Stimulated activated CD4-positive, alpha-beta T cell treated with anti-CD3 and anti-CD28 coated beads, Interleukin-4, amount 100 ng/mL, for 4 hours (primary cell): ENCODE measurements at places on chromosomes 12 and 14.
A peak's percentile ranks its signal among the peaks of the same experiment; 100 is the strongest.

DNA sequence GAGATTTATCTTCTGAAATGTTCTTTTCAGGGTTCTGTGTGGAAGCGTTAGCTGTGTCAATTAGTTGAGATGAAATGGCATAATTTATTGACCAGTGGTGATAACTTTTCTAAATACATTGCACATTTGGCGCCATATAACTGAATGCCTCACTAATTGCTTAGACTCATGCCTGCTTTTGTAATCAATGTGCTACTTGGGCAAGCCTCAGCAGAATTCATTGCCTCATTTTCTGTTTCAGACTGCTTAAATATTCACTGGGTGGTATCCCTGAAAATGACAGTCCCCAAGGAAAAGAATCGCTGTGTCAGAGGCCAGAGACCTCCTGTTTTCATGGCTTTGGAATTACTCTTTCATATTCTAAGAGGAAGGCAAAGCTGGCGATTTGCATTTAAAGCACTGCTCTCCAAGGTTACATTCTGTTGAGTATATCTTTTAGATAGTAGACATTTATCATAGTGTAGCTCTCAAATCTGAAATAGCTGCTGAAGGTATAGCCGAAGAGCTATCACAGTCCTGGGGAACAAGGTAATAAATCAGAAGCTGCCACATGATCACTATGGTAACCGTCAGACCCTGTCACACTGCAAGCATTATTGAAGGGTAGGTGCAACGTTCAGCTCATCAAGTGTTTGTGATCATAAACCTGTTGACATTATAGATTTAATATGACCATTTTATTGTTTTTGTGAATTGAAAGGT lies 297.3 kb upstream of the E2F7 start:
- DNase-seq: no peak

DNA sequence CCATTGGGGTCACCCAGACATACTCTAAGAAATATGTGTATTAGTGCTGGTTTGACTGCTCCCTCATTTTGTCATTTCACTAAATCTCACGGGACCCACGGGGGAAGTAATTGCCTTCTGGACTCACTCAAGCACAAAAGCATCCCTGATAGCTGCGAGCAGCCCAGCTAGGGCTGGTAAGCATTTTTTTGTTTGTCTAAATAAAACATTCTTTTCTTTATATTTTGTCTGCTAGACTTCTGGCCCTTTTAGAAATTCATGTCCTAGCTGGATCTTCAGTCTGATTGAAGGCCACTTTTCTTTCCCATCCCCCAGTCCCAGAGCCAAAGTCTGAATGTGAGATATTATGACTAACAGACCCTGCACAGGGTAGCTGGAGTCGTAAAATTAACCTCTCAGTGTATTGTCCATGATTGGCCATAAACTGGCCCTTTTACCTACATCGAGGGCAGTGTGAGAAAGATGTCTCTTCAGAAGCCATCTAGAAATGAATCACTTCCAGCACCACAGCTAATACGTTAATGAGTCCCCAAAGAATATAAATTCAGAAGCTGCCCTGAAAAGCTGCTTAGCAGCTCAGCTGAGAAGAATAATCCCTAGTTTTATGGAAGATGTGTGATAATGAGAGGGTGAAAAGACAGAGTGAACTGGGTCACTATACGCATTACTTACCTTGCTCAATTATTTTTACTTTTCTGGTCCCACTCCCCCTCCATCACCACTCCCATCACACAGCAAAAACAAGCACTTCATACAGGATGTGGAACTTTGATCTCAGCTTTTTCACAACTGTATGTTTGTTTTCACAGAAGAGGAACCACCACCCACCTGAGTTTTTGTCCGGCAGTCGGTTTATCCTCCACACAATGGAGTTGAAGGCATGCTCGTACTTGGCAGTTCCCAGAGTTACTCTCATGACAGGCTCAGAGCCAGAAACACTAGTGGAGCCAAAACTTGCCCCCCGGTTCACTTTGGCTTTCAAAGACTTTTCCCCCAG lies 55.6 kb upstream of the GTF2A1 start:
- no peak for DNase-seq

GRCh38 chr14:70392676-70393075 lies 24.2 kb downstream of the SYNJ2BP start:
- DNase-seq: no peak

GRCh38 chr12:49763006-49763591 lies 21.7 kb downstream of the TMBIM6 start:
- peak; percentile 72 for DNase-seq

DNA sequence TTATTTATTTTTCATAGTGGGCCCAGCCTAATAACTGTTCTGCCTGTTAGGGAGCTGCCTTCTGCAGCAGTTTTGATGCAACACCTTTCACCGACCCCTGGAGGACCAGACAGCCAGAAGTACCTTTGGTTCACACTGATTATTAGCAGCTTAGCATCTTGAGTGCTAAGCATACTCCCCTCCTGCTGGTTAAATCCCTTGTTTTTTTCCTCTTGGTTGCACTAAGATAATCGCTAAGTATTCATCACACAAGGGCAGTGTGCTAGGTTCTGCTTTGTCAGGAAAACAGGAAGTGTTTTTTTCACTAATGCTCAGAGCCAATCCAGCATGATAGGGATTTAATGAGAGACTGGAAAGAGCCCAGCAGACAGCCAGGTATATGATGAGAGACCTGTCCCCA lies 437.0 kb downstream of the FUT8 start:
- DNase-seq: no peak

- peak; percentile 75 for DNase-seq
Measured at GRCh38 chr12:45215419-45216229, at the start of gene ANO6. ANO6 (plus strand) TSS chr12:45216095; CDS start chr12:45216322, 227 bp downstream.

- DNase-seq: no peak
Measured at GRCh38 chr14:100836941-100837804, 11.3 kb downstream of the MEG3 start.

DNA sequence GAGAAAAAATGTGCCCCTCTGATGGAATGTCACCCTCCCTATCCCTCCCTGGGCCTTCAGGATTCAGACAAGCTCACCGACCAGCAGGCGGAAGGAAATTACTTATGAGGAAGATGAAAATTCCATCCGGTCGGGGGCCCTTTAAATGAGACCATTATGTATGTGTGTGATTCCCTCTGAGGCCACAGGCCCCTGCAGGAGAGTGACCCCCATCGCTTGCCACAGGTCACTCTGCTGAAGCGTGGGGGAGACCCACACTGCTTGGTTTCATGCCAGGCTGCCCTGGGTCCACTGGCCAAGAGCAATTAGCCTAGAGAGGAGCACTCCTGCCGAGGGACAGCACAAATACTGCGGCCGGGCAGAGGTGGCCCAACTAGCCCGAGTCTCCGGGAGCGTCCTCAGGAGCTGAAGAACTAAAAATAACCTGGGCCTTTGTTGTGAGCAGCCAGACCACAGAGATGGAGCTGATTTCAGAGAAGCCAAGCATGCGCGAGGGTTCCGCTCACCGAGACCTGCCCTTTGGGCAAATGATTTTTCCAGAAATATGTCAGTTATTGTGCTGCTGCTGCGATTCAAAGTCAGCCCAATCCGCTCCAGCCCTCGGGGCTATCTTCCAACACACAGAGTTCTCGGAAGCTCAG lies 276.4 kb downstream of the DPF3 start:
- no peak for DNase-seq

DNA sequence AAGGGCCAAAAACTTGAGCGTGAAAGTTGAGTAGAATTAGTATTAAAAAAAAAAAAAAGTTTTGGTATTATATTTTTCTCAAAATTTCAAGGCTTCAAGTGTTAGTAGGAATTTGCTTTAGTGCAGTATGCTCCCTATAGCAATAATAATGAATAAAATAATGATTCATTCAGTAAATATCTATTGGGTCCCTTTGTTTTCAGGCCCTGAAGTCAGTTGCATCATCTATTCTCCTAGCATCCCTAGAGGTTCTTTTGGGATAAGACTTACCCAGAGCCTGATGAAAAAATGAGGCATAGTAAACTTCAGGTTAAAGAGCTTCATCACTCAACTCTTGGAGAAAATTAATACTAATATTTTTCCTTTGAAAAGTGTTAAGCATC lies 1.1 kb downstream of the KMT5A start:
- DNase-seq: no peak

GRCh38 chr12:32261638-32262037 lies 137.7 kb upstream of the FGD4 start:
- no peak for DNase-seq

DNA sequence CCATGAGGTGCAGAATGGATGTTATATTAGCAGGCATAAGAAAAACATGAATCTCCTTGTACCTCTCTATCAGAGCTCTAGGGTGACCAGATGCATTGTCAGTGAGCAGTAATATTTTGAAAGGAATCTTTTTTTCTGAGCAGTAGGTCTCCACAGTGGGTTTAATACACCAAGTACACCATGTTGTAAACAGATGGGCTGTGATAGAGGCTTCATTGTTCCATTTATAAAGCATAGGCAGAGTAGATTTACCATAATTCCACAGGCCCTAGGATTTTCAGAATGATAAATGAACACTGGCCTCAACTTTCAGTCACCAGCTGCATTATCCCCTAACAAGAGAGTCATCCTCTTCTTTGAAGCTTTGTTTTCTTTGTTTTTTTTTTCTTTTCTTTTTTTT lies 185.2 kb downstream of the ERC1 start:
- DNase-seq: no peak

GRCh38 chr14:85508863-85509262 lies 21.1 kb upstream of the FLRT2 start:
- DNase-seq: no peak

DNA sequence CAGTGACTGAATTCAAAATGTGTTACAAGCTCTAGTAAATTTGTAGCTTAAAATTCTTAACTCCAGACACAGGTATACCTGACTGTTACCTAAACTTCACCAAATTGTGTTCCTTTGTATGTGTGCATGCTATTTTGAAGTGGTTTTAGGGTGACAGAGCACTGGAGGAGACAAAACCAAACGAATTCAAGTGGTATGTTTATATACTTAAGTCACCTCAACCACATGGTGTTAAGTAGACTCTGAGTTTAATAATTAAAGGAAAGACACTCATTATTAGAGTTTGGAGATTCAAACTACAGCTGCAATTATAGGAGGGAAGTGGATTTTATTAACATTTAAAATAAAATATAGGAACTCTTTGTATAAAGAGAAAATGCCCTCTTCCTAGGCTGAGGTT lies 84.3 kb downstream of the PLCZ1 start:
- DNase-seq: no peak

- DNase-seq: no peak
Measured at GRCh38 chr12:91249518-91250272, 67.1 kb upstream of the DCN start.

- DNase-seq: no peak
Measured at GRCh38 chr14:88198446-88198845, 124.6 kb downstream of the KCNK10 start.

DNA sequence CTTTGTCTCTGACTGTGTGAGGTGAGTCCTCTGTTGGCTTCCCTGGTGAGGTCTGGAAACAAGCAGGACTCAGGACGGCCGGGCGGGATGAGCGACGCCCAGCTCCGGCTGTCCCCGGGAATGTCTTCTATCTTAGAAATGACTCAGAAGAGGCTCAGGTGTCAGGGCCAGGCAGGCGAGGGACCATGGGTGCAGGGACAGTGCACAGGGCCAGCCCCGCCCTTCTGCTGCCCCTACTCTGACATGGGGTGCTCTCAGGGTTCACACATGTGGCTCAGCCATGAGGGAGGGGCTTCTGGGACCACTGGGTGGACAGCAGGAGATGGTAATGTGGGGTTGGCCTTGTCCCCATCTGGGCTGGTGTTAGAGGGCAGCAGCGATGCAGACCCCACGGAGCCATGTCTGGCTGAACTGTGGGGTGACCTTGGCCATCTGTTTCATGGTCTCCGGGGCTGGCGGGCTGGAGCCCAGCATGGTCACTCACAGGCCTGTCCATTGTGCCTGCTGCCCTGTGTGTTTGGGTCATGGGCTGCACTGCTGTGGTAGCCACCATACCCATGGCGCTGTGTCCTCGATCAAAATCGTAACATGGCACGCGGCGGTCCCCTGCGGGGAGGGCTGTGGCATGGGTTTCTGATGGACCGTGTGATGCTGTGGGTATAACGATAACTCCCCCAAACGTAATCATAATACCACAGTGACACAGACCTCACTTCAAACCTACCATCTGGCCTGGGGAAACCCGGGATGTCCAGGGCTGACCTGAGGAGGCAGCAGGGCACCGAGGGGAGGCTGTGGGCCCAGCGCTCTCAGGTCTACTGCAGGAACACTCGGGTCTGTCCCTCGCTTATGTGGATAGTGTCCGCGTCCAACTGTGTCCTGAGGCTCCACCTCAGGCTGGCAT lies 368.8 kb downstream of the TMEM121 start:
- no peak for DNase-seq

DNA sequence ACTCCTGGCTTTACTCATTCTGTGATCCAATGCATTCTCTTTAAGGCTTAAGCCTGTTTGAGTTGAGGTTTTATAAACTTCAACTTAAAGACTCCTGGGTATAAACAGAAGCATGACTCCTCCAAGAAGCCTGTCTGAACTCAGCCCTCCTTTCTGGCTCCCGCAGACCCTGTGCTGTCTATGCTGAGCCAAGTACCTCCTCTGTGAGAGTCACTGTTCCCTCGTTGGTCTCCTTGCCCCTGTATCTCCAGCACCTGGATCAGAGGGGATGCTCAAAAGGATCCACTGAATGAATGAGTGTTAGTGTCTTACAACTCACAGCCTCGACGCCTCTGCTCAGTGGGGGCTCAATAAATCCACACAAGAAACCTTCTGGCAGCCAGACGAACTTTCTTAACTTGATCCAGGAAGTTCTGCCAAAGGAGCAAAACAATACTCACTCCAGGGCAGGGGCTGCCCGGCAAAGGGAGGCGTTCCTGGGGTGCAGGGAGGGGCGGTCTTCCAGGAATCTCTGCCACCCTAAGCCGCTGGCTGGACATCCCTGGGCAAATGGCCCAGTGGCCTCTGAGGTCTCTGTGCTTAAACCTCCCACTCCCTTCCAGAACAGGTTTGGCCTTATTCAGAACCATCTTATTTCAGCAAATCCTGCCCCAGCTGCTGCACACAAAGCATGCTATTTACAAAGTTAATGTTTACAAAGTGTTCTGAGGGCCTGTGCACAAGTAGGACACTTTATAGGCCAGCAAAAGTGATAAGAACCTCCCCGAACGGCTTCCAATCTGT lies 32.9 kb downstream of the MAP1LC3B2 start:
- DNase-seq: no peak

DNA sequence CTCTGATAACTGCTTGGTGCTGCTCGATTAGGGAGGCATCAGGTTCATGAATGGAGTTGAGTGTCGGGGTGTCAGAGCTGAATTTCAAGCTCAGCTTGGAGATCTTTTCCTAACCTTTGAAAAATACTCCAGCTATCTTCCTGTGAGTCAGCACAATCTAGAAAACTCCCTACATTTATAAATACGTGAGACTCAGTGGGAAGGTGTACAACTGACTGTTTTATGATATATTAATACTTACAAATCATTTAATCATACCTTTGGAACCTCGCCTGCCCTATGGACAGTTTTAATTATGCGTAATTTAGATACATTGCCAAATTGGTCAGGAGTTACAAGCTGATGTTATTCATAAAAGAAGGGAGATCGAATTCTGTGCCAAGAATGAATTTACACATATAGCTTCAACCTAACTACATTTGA lies 961 bp downstream of the CMAS start:
- no peak for DNase-seq

DNA sequence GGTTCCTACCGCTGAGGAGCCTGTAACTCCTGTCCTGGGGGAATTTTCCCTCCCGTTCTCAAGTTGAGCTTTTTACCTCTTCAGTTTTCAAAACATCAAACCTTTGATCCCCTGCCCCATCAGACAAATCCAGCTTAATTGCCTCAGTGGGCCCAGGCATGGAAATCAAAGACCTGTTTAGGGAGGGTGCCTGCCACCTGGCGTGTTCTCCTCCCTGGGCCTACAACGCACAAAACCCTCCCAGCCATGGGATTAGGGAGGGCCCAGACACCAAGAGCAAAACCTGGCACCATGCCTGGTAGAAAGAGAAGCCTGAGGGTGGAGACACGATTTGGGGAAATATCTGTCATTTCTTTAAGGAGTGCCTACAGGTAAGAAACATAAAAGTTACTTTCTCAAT lies 672.9 kb downstream of the BCL11B start:
- DNase-seq: no peak
